Astrocyte of the spinal cord (primary cell): ENCODE measurements at places on chromosomes 1 and 21.
A peak's percentile ranks its signal among the peaks of the same experiment; 100 is the strongest.

GRCh38 chr1:61193808-61194207, 111.4 kb downstream of the NFIA start:
- DNase-seq, result no peak

GRCh38 chr1:210727709-210728108, 399.0 kb downstream of the HHAT start:
- DNase-seq, result no peak

GRCh38 chr1:53461323-53462044, 2.3 kb downstream of the DMRTB1 start:
- no peak for DNase-seq

GRCh38 chr1:246566813-246567645, 773 bp downstream of the CNST start:
- peak; percentile 75 for DNase-seq

DNA sequence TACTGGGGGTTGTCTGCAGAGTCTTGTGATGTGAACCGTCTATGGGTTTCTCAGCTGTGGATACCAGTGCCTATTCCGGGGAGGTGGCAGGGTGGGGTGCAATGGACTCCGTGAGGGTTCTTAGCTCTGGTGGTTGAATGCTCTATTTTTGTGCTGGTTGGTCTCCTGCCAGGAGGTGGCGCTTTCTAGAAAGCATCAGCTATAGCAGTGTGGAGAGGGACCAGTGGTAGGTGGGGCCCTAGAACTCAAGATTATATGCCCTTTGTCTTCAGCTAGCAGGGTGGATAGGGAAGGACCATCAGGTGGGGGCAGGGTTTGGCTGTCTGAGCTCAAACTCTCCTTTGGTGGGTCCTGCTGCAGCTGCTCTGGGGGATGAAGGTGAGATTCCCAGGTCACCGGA, 127.3 kb upstream of the PLD5 start:
- DNase-seq, result no peak

DNA sequence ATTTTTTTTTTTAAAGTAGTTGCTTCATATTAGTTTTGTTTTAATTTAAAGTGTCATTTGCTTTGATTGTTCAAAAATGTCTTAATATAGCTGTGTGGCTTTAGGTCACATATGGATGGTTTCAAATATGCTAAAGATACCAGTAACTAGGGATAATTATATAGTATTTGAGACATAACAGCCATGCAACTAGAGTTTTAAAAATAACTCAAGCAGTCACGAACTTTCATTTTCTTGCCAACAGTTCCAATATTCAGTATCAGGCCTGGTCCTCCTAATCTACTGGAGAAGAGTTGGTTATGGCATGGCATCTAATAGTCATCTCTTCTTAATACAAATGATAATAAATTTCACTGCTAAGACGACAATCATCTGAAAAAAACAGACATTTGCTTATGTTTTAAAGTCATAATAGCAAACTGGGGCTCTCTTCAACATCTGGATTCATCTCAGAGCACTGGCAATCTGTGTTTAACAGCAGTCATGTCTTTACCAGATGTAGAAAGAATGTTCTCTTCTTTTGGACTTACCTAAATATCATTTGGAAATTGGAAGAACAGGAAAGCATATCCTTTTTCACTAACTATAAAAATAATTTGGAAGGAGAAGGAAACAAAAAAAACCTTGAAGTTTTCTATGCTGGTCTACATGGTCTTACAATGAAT, 24.1 kb upstream of the A3GALT2 start:
- DNase-seq, result no peak

DNA sequence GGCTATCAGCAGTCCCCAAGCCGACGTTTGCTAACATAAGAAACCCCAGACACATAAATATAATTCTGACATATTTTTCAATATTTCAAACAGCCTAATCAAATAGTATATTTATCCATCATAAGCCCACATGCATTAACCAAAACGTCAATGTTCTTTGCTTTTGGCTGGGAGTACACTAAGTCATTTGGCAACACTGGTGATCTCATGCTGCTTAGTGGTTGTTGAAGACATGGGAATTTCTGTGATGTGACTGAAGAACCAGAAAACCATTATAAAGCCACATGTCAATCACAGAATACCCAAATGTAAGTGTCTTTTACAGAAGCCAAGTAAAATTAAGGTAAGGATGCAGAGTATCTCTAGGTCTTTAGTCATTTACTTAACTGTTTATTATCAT, 57.6 kb downstream of the PLPPR5 start:
- no peak for DNase-seq

GRCh38 chr1:228925691-228926090, 190.4 kb downstream of the RHOU start:
- DNase-seq, result no peak

DNA sequence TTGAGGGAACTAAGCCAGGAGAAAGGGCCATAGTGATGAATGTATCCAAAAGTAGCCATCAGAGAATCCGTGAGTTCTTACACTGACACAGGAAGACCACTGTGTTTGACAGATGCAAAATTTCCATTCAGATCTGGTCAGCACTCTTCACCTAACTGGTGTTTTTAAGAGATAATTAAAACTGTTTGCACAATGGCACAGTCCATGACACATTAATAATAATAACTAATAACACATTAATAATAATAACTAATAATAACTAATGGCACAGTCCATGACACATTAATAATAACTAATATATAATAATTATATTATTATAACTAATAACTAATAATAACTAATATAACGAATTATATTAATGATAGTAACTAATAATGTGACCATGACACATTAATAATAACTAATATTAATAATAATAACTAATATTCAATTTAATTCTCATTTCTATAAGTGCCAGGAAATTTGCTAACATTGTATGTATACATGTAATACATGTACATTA, 195.8 kb downstream of the RGS7 start:
- no peak for DNase-seq

DNA sequence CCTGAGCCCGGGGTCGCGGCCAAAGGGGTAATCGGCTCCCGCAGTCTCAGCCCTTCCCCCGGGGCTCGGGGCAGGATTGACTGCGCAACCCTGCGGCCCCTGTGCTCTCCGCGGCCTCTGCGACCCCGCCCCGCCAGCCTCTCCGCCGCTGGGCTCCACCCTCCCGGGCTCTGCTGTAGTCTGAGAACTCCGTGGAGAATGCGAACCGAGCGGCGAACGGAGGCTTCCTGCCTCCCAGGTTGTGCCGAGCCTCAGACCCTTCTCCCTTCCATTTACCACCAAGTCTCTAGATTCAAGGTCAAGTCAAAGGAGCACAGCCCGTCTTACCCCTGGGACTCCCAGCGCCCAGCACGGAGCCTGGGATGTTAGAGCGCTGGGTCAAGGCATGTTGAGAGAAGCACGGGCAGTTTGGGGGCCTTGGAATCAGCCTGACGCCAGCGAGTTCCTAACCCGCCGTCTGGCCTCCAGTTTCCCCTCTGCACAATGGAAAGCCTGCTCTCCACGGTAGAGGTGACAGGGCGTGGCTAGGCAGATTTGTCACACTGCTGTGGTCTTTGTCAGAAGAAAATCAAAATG, 3.0 kb downstream of the ATP2B4 start:
- DNase-seq, result peak; percentile 57

DNA sequence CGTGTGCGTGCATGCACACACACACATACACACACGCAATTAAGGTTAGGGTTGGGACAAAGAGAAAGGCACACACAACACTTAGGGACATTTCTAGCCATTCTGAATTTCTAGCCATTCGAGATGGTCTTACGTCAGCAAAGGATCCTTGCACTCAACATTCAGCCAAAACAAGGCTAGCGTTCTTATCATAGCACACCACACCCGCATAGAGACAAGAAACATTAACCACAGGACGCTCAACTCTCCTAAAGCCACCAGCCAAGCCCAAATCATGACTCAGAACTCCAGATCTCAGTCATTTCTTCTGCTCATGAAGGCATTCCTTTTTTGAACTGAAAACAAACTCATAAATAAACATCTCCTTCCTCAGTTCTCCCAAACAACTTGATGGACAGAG, 106.8 kb downstream of the LMO4 start:
- peak; percentile 34 for DNase-seq

DNA sequence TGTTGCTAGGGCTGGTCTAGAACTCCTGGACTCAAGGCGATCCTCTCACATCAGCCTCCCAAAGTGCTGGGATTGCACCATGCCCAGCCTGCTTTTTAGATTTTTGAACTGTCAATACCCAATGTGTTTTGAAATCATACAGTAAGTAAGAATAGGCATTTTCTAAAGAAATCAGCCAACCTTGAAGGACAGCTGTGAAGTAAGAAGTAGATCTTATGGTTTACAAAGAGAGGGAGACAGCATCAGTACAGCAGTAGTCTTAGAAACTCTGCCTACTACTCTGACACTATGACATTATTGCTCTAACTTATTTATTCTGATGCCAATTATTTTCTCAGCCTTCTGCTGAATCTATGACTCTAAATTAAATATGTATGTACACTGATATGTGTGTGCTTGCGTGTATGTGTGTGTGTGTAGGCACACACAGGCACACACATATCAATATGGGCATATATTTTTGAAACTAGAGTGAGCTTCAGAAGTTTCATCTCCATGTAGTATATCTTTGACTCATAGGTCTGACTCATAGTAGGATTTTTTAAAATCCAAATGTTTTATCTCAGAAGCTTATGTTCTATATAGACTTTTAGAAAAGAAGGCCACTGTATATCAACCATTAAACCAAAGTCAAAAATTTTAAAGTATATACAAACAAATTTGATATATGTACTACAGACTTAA, 140.4 kb downstream of the COL24A1 start:
- DNase-seq, result peak; percentile 12

GRCh38 chr21:25563361-25564116, 43.7 kb downstream of the MRPL39 start:
- DNase-seq, result peak; percentile 40

GRCh38 chr1:40218333-40218732, 29.4 kb upstream of the TMCO2 start:
- DNase-seq, result no peak

DNA sequence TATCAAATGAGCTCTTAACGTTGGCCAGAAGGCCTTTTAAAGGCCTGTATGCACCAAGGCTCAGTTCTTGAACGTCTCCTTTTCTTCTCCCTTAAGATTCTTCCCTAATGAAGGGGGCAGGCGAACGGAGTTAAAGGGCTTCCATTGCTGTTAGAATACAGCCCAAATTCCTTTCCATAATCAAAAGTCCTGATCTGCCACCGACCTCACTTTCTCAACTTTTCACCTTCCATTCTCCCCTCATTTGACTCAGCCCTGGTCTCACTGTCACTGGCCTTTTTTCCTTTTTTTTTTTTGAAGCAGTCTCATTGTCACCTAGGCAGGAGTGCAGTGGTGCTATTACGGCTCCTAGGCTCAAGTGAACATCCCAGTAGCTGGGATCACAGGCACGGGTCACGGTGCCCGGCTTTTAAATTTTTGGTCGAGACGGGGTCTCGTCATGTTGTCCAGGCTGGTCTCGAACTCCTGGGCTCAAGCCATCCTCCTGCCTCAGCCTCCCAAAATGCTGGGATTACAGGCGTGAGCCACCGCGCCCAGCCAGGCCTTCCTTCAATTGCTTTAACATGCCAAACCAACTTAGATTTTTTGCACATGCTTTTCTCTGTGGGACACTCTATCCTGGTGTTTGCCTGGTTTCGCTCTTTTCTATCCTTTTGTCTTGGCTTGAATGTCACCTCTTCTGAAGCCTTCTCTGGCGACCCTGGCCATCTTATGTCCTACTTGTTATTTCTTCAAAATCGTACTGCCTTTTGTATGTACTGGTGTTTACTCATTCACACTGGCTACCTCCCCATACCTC, 612 bp upstream of the CMPK1 start:
- no peak for DNase-seq

DNA sequence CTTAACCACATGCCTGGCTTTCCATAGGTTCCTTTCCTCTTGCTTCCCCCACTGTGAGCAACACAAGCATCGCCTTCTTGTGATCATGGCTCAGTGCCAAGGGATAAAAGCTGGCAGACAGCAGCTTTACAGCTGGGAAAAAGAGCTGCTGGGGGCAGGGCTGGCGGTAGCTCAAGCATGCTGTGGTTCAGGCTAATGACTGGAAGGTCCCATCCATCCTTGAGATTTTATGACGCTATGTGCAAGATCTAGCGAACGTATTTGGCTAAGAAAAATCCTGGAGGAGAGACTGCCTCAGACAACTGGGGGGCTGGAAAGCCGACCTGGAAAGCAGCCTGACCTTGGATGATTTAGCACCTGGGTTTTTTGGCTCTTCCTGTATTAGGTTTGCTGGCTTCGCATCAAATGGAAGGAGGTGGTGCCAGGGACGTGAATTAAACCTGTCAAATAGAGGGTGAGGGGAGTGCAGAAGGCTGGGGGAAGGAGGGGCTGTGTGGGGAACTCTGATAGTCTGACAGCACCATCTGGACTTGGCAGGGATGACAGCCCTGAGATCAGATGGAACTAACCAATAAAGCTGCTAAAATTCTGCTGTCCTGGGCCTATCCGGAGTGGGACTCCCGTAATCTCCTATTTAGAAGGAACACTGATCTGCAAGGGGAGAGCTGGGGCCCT, 34.8 kb downstream of the ZMYND12 start:
- DNase-seq, result peak; percentile 90

DNA sequence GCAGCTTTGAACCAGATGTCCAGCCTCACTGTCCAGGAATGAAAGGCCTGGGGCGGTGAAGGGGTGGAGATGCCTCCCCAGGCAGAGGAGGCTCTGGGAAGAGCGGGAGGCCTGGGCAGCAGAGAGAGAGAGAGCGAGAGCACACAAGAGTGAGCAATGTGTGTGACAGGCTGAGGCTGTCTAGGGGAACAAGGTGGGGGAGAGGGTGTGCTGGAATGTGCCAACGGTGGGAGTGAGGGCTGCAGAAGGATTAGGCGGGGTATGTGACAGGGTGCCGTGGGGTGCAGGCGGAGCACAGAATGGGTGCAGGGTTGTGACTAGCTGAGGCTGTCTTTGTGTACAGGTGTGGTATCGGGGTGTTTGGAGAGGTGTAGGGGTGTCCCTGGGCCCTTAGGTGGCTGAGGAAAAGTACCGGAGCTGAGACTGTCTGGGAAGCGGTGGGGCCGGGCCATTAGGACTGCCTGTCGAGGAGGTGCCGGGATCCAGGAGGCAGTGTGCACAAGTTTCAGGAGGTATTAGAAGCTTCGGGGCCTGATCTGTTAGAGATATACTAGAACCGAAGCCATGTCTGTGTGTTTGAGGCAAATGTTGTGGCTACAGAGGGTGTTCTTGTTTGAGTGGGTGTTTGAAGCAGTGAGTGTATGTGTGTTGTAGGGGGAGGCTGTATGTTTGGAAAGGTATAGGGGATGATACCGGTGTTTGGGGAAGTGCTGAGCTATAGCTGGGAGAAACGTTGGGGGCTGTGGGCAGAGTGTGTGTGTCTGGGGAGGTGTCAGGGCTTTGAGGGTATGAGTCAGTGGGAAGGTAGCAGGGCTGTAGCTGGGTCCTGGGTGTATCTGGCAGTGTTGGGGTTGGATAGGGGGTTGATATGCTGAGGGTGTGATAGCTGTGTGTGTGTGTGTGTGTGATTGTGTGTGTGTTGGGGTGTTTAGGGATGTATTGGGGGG, 9.1 kb downstream of the AHDC1 start:
- no peak for DNase-seq
